ENCODE measurements at places on chromosomes 2 and 18.

DNA sequence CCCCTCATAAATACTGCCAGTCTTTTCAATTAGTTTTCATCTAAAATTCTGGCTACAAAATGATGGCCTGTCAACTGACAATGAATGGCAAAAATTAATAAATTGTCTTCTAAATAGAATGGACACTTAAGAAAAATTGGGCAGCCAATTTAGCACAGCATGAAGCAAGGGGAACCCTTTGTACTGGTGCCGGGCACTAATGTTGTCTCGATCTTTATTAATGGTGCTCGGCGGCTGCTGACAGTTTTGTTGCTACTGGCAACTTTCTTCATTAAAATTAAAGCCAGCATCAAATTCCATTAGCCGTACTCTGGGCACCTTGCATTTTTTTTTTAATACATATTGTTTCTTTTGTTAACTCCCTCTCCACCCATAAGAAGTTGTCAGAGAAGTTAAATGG, 309.3 kb downstream of the GBX2 start:
- DNase-seq, result no peak

DNA sequence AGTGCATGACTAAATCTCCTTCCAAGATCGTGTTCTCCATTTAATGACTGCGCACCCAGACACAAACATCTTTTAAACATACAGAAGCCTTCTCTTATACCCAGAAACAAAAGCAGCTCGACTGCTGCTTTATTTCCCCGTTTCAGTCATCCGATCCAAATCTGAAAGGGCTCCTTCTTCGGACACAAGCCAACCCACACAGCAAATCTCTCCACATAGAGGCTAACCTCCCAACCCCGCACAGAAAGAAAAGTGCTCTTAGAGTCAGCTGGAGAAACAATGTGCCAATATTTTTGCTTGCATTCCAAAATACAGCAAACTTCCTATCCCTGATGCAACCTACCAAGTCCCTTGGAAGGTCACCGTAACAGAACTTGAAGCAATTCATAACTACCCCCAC, 29.1 kb downstream of the GAREM1 start:
- DNase-seq, result no peak

DNA sequence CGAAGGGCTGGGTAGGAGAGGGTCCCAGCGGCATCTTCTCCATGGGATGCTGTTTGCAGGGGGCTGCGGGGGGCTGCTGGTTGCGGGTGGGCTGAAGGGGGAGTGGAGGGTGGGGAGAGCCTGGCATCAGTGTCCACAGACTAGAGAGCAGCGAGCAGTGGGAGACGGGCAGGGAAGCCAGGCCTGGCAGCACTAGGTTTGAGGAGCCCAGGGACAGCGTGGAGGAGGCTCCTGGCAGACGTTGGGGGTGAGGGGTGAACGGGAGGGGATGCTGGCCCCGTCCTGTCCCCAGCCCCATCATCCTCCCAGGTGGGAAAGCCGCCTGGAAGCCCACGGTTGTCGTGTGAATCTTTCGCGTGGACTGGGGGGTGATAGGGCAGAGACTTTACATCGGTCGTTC, 48.2 kb upstream of the TFCP2L1 start:
- DNase-seq, result no peak

- no peak for DNase-seq
Measured at GRCh38 chr2:99450199-99450598, 39.6 kb downstream of the REV1 start.

- DNase-seq, result no peak
Measured at GRCh38 chr2:47109007-47109375, 46.1 kb downstream of the STPG4 start.

DNA sequence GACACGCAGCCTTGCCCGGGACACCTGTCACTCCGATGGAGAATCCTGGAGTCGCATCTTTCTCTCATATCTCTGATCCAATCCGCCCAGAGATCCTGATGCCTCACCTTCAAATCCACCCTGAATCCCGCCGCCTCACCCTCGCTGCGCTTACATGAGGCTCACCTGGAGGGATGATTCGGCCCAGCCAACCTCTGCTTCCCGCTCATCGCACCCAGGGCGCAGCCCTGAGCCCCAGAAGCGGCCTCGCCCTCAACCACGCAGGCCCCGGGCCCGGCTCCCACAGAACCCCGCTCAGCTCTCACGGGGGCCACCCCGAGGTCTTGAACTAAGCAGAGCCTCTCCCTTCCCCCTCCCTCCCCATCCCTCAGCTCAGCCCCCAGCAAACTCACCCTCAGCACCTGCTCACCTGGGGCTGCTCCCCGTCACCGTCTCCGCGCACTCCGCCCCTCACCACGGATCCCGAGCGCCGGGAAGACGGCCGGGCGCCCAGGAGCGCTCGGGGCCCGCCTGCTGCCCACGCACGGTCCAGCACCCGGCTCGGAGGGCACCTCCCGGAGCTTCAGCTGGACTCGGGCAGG, 160.0 kb downstream of the NDUFA10 start:
- no peak for DNase-seq

DNA sequence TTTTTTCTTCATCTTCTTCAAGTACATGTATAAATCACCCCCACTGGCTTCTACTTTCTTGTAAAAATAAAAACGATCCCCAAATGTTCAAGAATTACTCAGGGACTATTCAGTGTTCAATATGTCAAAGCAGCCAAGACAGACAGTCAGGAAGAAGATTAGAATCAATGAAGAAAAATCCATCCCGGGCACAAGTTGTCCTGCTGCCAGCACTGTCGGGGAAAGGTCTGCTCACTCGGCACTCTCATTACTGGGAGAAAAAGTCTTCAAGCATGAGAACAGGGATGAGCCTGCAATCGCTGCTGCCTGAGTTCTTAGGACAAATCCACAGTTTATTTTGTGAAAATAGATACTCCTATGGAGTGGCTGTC, 482.8 kb upstream of the KLHL29 start:
- no peak for DNase-seq

GRCh38 chr2:219021591-219021990, 19.7 kb downstream of the CFAP65 start:
- no peak for DNase-seq

DNA sequence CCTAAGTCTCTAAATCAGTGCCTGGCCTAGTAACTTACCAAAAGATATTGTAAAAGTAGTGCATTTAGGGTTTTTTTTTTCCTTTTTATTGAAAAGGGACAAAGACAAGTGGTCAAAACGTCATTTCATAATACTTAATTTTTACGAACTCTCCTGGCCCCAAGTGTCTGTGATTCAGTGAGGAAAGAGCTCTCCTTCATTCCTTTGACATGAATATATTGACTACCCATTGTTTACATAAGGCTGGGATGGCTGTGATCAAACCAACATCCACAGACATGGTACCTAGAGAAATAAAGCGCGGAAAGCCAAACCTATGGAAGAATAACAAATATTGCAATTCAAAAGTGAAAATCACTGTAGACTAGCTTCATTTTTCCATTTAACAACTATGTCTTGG, 198.4 kb downstream of the BABAM2 start:
- DNase-seq, result peak; percentile 56

DNA sequence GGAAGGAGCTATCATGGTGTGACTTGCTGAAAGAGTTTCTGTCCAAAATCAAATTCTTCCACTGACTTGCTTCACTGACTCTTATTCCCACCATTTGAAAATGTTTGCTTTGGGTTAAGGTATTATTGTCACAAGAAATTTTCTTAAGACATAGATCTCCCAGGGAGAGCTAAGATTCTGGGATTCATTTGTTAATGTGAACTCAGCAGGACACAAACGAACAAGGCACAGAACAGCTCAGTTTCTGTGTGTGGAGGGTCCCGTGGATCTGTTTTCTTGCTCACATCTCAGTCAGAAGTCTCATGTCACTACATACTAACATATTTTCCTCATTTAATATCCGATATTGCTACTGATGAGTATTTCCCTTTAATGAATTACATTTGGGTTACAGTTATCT, 8.2 kb upstream of the HNRNPA3 start:
- DNase-seq, result no peak

DNA sequence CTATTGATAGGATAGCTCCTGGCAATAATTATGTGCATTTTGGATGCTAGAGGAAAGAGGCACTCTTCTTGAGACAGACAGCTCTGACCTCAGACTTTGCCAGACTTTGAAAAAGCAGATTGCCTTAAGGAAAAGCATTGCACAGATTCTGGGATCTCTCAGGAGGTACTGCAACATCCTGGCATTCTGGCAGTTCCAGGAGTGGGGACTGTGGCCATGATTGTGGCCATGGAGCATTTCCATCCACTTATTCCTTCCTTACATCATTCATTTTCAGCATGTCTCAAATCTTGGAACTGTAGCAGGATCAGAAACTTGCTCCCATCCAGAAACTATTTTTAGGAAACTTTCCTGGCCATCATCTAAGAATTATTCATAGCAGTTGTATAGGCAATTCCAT, 144.9 kb upstream of the FOSL2 start:
- DNase-seq, result no peak

- DNase-seq, result no peak
Measured at GRCh38 chr2:193348055-193348454, 1153.3 kb upstream of the TMEFF2 start.

DNA sequence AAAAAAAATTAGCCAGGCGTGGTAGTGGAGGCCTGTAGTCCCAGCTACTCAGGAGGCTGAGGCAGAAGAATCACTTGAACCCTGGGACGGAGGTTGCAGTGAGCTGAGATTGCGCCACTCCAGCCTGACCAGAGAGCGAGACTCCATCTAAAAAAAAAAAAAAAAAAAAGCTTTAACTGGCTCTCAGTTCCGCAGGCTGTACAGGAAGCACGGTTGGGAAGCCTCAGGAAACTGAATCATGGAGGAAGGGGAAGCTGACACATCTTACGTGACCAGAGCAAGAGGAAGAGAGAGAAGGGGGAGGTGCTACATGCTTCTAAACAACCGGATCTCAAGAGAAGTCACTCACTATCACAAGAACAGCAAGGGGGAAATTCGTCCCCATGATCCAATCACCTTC, 505.6 kb upstream of the SLC8A1 start:
- peak; percentile 20 for DNase-seq
